LNCaP clone FGC (cell line): ENCODE measurements at places on chromosomes 4 and X.

DNA sequence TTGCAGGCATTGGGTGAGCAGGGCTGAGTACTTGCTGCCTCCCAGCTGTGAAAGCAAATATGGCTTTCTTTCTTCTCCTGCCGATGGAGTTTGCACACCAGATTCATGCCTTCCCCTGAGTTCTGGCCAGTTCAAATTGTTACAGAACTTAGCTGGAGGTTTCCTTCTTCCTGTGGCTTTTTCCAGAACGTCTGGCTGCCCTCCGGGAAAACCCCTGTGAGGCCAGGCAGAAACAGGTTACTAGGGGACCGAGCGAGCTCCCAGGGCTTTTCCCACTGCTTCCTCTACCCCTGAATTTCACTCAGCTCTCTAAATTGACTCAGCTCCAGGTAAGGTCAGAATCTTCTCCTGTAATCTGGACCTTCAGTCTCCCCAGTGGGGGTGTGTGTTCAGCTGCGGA, 482.4 kb downstream of the C4orf33 start:
- no peak for DNase-seq

DNA sequence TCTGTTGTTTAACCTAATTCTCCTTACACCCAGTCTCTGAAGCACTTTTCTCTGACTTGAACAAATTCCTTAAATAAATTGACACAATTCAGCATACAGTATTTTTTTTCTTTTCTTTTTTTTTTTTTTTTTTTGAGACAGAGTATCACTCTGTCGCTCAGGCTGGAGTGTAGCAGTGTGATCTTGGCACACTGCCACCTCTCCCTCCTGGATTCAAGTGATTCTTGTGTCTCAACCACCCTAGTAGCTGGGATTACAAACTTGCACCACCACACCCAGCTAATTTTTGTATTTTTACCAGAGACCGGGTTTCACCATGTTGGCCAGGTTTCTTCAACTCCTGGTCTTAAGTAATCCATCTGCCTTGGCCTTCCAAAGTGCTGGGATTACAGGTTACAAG, 1498.1 kb upstream of the PCDH10 start:
- DNase-seq: no peak

- no peak for DNase-seq
Observed at GRCh38 chrX:109720947-109721346, 12.1 kb downstream of the ACSL4 start.

DNA sequence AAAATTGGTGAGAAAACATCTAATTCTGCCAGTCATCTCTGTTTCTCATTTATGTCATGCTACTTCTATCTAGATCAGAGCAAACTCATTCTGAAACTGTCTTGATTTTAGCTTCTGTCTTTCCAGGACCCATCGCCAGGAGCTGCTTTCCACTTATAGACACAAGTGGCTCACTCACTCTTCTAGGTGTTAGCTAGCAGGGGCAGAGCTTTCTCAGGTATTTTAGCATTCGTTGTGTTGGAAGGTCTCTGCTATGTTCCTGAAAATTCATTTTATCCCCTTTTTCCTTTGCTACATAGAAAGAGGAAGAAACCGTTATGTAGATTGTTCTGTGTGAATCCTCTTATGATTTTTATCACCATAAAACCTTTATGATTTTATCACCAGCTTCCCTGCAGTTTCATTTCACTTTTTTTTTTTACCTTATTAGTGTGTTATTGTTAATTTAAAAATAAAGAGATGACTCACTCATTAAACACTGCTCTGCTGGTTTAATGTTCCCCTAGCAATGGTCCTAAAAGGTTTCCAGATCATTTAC, 246.6 kb upstream of the AADAT start:
- no peak for DNase-seq

GRCh38 chr4:148200960-148201359, 241.3 kb downstream of the NR3C2 start:
- DNase-seq: no peak
